ENCODE measurements at places on chromosomes 13 and 19.
A peak's percentile ranks its signal among the peaks of the same experiment; 100 is the strongest.

GRCh38 chr13:84649853-84650252 is 767.6 kb upstream of the SLITRK1 start:
- no peak for DNase-seq

- DNase-seq, result no peak
Measured at GRCh38 chr19:12778017-12778904, 2.9 kb upstream of the HOOK2 start.

DNA sequence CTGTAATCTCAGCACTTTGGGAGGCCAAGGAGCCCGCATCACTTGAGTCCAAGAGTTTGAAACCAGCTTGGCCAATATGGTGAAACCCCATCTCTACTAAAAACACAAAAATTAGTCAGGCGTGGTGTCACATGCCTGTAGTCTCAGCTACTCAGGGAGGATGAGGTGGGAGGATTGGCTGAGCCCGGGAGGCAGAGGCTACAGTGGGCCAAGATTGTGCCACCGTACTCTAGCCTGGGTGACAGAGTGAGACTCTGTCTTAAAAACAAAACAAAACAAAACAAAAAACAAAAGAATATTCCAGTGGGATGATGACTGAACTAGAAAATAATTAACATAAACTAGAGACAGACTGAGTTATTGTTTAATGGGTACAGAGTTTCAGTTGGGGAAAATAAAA is 81.7 kb upstream of the ABCC4 start:
- DNase-seq, result no peak

DNA sequence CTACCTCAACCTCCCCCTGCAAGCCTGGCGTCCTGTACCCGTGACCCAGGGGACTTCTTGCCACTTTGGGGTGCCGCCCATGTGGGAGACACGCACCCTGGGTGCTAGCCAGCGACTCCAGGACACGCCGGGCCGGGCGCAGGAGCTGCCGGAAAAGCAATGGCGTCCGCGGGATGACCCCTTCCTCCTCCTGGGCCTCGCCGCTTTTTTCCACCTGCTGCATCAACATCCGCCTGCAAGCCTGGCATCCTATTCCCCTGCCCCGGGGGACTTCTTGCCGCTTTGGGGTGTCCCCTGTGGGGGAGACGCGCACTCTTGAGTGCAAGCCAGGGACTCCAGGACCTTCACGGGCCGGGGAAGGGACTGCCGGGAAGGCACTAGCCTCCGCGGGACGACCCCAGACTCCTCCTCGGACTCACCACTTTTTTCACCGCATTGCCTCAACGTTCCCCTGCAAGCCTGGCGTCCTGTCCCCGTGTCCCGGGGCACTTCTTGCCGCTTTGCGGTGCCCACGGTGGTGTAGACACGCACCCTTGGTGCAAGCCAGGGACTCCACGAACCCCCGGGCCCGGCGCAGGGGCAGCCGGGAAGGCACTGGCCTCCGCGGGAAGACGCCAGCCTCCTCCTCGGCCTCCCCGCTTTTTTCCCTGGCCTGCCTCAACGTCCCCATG is 237.8 kb downstream of the TUBA3C start:
- DNase-seq, result no peak

DNA sequence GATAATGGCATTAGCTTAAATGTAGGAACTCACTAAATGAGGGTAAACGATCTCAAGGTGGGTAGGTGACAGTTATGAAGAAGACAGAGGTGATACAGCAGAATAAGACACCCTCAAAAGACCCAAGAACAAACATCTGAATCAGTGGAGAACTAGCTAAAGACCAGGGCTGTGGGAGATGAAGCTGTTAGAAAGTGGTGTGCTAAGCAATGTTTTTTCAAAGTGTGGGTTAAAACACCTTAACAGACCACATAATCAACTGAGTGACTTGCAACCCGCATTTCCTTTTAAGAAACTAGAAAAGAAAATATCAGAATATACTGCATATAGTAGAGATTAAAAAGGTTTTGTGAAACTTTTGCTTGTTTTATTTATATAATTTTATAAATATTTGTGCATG is 70.0 kb downstream of the ZDHHC20 start:
- no peak for DNase-seq

- no peak for DNase-seq
Measured at GRCh38 chr13:72072261-72072660, 205.3 kb upstream of the DACH1 start.

GRCh38 chr19:5054551-5055456 is 85.9 kb downstream of the KDM4B start:
- DNase-seq, result no peak

DNA sequence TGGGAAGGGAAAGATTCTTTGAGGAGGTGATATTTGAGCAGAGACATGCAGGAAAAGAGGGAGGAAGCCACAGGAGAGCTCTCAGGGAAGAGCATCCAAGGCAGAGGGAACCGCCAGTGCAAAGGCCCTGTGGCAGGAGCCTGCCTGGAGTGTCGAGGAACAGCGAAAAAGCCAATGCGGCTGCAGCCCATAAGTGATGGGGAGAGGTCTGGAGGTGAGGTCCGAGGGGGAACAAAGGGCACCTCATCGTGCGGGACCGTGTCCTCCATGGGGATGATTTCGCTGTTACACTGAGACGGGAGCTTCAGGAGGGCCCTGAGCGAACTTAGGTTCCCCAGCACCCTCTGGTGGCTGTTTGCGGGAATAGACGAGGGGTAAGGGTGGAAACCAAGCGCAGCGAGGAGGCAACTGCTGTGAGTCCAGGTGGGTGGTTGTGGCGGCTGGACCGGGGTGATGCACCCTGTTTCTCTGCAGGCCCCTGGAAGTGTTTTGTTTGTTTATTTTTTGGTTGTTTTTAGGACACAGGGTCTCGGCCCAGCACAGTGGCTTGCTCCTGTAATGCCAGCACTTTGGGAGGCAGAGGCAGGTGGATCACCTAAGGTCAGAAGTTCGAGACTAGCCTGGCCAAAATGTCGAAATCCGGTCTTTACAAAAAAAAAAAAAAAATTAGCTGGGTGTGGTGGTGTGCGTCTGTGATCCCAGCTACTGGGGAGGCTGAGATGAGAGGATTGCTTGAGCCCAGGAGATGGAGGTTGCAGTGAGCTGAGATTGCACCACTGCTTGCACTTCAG is 5.9 kb upstream of the EHD2 start:
- DNase-seq, result no peak

DNA sequence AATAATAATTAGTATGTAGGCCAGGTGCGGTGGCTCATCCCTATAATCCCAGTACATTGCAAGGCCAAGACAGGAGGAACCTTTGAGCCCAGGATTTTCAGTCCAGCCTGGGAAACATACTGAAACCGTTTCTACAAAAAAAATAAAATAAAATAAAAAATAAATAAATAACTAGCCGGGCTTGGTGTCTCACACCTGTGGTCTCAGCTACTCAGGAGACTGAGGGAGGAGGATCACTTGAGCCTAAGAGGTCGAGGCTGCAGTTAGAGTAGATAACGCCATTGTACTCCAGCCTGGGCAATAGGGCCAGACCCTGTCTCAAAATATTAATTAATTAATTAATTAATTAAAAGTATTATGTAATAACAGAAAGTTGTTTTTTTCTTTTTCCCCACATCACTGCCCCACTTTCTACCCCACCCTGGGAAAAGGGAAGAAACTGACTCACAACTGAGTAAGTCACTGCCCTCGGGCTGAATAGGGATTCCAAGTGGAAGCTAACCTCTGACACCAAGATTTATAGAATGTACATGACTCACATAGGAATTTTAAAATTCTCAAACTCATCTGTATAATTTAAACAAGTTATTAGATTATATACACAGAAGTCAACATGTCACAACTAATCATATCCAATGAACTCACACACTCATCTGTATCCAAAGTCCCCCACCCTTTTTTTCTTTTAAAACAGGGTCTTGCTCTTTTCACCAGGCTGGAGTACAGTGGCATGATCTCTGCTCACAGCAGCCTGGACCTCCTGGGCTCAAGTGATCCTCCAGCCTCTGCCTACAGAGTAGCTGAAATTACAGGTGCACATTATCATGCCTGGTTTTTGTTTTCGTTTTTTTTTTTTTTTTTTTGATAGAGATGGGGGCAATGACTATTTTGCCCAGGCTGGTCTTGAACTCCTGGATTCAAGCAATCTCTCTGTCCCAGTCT is 12.5 kb downstream of the ZNF611 start:
- DNase-seq, result peak; percentile 72

DNA sequence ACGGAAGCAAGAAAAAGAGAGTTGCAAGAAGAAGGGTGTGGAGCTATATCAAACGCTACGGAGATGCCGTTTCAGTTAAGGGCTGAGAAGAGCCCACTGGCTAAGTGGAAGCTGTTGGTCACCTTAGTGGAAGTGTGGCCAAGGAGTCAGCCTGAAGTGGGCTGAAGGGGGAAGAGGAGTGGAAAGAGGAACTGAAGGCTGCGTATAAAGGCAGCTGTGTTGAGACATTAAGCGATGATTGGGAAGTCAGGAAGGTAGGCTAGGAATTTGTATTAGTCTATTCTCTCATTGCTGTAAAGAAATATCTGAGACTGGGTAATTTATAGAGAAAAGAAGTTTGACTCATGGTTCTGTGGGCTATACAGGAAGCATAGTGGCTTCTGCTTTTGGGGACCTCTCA is 14.1 kb upstream of the FRY start:
- DNase-seq, result no peak

GRCh38 chr19:55681131-55682092 is 6.4 kb downstream of the EPN1 start:
- no peak for DNase-seq

DNA sequence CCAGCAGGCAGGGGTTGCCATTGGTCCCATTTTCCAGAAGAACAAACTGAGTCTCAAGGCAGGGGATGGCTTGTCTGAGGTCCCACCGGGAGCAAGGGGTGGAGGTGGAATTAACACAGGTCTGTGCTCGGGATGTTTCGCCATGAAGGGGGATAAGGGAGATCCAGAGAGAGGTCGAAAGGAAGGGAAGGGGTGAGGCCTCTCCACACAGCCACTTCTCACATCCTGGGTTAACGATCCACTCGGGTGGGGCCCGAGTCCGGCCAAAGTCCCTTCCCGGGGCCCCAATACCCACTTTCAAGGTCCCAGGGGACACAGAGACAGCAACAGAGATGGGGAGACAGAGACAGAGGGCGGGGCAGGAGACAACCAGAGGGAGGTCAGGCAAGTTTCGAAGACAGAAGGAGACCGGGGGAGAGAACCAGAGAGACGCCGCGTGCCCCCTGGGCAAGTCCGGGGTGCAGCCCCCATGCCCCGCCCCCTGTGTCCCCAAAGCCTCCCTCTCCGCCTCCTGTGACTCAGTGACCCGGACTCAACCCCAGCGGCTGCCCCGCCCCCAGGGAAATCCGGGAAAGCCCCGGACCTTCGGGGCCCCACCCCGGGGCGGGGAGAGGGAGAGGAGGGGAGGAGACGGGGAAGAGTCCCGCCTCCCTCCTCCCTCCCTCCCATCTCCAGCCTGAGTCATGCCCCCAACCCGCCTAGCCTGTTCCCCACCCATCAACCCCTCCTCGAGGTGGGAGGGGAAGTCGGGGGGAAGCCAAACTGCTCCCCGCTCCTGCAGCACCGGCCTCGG is 1.4 kb upstream of the BCL3 start:
- peak; percentile 82 for DNase-seq

GRCh38 chr19:24062190-24062589 is 24.8 kb upstream of the ZNF254 start:
- no peak for DNase-seq

- DNase-seq, result no peak
Measured at GRCh38 chr19:29172302-29172701, 40.6 kb downstream of the UQCRFS1 start.

GRCh38 chr13:27022571-27023311 is 148.9 kb downstream of the USP12 start:
- DNase-seq, result no peak

DNA sequence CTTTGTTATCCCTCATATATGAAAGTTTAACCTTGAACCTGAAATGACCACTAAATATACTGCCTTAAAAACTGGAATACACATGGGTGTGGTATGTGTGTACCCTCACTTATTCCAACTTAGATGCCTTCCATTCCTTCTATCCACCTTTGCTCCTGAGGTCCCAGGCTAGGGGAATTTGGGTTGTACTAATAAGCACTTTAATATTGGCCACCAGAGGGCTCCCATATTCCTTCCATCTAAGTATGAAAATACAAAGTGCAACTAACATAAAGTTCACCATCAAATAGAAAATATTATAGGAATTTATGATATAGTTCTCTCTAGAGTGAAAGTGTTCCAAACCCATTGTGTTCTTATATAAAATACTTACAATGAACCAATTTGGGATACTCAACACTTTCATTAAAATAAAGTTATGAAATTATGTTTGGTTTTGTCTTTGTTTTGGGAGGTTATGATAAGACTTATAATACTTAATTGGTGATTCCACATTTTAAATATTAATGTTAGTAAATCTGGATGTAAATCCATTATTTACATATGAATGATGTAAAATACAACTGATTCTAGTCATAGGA is 62.3 kb downstream of the ITGBL1 start:
- no peak for DNase-seq

GRCh38 chr13:48233889-48234488 is 983 bp downstream of the ITM2B start:
- no peak for DNase-seq

GRCh38 chr13:99415851-99416331 is 85.4 kb upstream of the TM9SF2 start:
- no peak for DNase-seq

GRCh38 chr13:41492432-41493260 is 35.3 kb downstream of the RGCC start:
- no peak for DNase-seq

- DNase-seq, result no peak
Measured at GRCh38 chr19:29741226-29741625, 26.2 kb upstream of the C19orf12 start.

DNA sequence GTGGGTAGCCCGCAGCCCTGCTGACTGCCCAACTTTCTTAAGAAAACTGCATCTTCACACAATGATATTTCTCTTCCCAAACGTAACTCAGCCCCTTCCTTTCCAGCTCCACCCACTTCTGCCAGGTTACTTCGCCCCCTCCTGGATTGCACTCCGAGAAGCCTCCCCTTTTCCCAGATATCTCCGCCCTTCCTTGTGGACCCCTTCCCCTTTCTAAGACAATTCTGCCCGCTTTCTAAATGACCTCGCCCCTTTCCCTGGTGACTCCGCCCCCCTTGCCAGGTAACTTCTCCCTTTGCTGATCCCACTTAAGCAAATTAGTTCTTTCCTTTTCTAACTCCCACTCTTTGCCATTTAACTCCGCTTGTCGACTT is 2.6 kb downstream of the VSIG10L start:
- DNase-seq, result no peak

- peak; percentile 81 for DNase-seq
Measured at GRCh38 chr13:33509642-33510229, 224.2 kb upstream of the STARD13 start.

- no peak for DNase-seq
Measured at GRCh38 chr13:49995625-49996101, 1.2 kb upstream of the TRIM13 start.

GRCh38 chr13:54210397-54211049 is 1181.9 kb downstream of the OLFM4 start:
- DNase-seq, result no peak
